Breast epithelium (tissue), 4 donors: ENCODE measurements at places on chromosomes 16 and 17. TPM values are rescaled to one million over a fixed set of nuclear protein-coding genes. Genes with fewer than 3 reads are reported as not detected.

The CLEC3A gene
- not detected for total RNA-seq

The TPSB2 gene
- total RNA-seq = 22.4 TPM

The RUNDC3A gene
- total RNA-seq = 0.48 TPM

The MAPT gene
- 9.9 TPM for total RNA-seq

The MT4 gene
- total RNA-seq = not detected

The KIAA0513 gene
- 10.8 TPM for total RNA-seq

The HBA2 gene
- total RNA-seq = 83.6 TPM

The GLP2R gene
- 4.2 TPM for total RNA-seq

The CA5A gene
- not detected for total RNA-seq

The CCDC200 gene
- not detected for total RNA-seq

The GPR142 gene
- not detected for total RNA-seq

The CHP2 gene
- 0.16 TPM for total RNA-seq

The CLEC18A gene
- total RNA-seq = 1.0 TPM

The CTRB2 gene
- not detected for total RNA-seq

The G6PC1 gene
- not detected for total RNA-seq

The GCSH gene
- 21.0 TPM for total RNA-seq

The SMIM5 gene
- 0.29 TPM for total RNA-seq

The ANKRD40CL gene
- total RNA-seq = not detected

The MMP28 gene
- total RNA-seq = 5.6 TPM

The HELZ gene
- 79.8 TPM for total RNA-seq
